HTR-8/SVneo (cell line): ENCODE measurements at places on chromosomes 5 and 9.
A peak's percentile ranks its signal among the peaks of the same experiment; 100 is the strongest.

- peak; percentile 25 for DNase-seq
Measured at GRCh38 chr5:33120671-33121070, 320.1 kb upstream of the TARS1 start.

DNA sequence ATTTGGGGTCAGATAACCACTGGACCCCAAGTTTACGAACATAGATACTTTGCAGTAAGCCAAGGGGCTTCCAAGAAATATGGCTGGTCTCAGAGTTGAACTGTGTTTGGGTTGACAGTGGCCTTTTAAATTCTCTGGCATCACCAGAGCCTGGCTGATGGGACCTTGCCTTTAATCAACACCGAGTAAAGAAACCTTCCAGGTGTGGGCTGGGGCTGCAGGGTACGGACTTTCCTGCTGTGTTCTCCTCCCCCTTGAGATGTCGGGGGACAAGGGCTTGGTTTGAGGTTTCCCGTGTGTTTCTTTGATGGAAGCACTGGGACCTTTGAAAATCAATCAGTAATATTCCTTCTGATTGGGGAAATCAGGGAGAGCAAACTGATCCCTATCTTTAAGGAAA, 140.1 kb downstream of the MTX3 start:
- DNase-seq, result no peak

GRCh38 chr5:150655221-150655620, 5.8 kb upstream of the MYOZ3 start:
- no peak for DNase-seq

DNA sequence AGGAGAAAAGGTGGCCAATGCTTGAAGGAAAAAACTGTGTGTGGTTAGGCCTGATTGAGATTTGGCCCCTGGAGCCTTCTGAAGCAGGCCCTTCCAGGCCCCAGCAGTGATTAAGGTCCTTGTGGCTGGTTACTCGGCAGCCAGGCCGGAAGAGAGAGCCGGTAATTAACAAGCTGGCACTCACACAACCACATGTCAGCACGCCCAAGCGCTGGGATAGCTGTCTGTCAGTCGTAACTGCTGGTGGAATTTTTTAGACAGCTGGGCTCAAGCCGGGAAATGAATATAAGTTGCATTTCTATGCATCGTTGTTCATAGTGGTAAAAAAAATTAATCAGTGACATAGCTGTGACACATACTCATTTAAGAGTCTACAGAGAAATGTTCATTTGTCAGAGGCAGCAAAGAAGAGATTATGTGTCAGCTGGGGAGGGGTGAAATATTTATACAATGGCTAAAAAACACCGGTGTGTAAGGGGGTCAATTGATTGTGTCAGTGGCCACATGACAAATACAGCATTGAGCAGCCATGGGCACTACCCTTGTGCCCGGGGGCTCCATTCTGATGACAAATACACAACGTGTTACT, 13.7 kb upstream of the ARAP3 start:
- DNase-seq, result no peak

DNA sequence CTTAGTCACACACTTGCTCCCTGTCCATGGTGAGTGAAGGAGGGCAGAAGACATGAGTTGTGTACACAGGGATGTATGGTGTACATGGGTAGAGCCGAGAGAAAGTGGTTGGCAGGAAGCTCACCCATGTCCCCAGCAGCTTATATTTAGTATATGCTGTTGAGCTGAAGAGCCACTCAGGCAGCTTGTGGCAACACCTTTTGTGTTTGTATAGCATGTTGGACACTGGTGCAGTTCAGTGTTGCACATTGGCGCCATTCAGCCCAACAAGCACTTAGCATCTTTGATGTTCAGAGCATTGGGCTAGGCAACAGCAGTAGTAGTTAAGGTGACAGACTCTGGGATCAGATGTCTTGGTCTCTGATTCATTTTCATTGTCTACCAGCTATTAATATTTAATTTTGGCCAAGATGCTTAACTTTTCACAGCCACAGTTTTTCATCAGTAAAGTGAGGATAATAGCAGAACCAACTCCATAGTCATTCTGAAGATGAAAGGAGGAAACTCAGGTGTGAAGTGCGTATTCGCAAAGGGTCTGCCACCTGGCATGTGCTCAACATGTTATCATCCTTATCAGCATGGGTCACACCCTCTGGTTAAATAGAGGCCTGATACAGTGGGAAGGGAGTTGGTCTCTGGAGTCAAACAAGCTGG, 184.8 kb downstream of the NR3C1 start:
- no peak for DNase-seq

DNA sequence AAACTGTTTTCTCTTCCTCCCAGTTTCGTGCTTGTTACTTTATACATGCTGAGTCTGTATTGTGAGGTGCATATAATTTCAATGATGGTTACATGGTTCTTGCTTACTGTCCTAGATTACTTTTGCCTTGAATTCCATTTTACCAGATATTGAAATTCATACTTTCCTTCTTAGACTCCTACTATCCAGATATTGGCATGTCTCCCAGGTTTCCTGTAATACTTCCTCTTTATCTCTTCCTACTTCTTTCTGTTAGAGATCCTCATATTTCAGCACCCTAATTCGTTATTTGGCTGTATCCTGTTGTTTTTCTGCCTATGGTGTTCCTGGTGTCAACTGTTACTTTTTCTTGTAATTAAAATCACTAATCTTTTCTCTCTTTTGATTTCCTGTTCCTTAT, 522.1 kb downstream of the CCDC171 start:
- no peak for DNase-seq

DNA sequence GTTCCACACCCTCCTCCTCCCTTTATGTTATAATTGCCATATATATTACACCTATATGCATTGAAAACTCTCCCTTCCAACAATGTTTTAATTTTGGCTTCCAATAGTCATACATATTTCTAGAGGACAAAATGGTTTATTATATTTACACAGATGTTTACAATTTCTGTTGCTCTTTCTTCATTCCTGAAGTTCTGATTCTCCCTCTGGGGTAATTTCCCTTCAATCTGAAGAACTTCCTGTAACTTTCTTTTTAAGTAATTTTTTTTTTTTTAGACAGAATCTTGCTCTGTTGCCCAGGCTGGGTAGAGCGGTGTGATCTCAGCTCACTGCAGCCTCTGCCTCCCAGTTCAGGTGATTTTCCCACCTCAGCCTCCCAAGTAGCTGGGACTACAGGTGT, 173.0 kb upstream of the MAP1B start:
- no peak for DNase-seq

GRCh38 chr5:178564811-178565550, 25.2 kb downstream of the COL23A1 start:
- DNase-seq, result no peak

DNA sequence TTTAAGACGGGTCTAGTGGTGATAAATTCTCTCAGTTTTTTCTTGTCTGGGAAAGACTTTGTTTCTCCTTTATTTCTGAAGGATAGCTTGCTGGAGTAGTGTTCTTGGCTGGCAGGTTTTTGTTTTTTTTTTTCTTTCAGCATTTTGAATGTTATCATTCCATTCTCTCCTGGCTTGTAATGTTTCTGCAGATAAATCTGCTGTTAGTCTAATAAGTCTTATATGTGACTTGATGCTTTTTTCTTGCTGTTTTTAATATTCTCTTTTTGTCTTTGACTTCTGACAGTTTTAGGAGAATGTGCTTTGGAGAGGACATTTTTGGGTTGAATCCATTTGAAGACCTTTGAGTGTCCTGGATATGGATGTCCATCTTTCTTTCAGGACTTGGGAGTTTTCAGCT, 16.0 kb downstream of the HSD17B4 start:
- DNase-seq, result no peak

DNA sequence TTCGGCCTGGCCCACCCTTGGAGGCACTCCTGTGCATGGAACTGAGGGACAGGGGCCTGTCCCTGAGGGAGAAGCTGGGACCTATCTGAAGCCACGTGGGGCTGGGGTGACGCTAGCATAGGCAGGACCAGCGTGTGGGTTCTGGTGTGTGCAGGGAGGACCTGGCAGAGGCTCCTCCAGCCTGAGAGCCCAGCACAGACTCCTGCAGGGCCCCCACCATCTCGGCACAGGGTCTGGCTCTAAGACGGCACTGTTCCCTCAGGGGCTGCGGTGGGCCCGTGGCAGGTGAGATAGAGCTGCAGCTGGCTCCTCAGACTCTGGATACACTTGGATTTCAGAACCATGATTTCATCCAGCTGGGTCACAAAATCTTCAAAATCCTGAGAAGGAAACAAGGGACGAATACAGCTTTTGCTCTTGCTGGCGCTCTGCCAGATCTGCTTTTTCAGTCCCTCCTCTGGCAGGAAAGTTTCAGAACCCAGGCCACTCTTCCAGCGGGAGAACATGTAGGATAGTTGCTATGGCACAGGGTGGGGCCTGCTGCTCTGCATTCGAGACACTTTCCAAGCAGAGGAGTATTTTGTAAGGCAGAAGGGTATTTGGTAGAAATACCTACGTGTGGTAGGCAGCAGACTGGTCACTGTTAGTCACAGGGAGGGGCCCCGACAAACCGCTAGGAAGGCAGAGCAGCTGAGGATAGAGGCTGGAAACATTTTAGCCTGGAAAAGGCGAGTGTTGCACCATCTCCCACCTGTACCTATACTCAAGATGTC, 74.7 kb downstream of the KIF24 start:
- no peak for DNase-seq

DNA sequence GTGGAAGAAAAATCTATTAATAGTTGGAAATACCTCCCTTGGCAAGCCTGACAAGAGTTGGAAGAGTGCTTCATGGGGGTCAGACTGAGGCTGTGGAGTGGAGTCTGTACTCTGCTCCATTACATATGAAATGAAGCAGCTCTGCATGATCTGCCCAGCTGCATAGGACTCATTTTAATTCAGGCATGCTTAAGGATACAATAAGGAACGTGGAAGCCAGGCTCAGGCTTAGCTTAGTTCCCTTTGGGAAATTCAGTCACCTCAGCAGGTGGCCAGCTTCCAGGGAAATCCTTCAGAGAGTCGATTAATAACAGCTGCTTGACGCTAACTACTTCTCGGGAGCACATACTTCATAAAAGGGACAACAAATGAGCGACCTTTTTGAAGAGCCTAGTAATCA, 1672.9 kb upstream of the WWC1 start:
- no peak for DNase-seq

GRCh38 chr5:179231309-179231708, 114.0 kb downstream of the ADAMTS2 start:
- DNase-seq, result no peak

DNA sequence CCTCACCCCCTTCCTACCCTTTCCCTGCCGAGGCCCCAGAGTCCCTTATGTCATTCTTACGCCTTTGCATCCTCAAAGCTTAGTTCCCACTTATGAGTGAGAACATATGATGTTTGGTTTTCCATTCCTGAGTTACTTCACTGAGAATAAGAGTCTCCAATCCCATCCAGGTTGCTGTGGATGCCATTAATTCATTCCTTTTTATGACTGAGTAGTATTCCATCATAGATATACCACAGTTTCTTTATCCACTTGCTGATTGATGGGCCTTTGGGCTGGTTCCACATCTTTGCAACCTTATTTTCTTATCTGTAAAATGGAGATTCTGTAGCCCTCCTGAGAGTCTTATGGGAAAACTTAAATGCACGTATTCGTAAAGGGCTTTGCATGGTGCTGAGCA, 36.8 kb downstream of the CRB2 start:
- no peak for DNase-seq

DNA sequence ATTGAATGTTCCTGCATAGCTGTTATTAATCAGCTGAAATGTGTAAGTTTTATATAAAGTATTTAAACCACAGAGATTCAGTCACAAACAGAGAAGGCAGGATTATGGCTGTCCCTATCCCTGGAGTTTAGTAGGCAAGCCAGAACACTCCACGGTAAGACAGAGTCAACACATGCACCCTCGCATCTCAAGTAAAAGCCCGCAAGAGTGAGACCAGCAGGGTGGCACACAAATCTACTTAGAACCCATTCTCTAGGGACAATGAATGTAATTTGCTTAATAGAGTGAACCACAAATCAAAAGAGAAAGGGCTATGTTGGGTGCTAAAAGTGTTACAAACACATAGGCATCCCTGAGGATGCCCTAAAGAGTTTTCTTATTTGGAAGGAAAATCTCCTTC, 35.1 kb downstream of the LPAR1 start:
- DNase-seq, result no peak

DNA sequence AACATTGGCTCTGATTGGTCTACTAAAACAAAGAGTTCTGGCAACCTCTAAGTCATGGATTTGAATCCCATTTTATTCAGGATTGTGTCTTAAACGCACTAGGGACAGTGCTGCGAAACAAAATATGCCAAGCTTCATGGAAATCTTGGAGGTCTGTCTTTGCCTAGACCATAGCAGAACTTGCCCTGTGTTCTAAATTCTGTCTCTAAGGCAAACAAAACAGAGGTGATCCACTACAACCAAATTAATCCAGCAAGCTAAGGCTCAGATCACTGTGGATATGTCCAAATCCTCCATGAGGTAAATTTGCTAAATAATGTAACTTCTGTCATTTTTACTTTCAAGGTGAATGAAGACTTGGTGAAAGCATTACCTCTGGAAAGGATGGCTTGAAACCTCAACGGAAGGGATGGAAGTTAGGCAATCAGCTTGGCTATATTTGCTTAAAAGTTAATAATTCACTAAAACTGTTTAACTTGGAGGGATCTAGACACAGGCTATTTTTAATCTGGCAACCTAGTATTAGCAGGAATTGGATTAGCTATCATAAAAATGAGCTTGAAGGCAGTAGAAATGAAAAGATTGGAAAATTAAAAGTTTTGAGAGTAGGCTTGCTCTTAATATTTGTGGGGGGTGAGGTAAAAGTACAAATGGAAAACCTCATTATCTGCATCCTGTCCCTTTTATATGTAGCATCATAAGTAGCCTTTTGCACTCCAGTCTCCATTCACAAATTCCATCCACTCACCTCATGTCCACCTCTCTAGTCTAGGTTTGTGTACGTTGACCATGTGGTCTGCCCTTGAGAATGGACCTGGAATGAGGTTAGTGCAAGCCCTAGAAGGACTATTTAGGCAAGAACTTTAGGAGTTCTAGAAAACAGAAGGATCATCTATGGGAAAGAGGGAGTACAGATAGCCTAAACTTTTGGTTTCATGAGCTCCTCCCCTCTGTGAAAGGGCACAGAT, 176.2 kb downstream of the SMC2 start:
- no peak for DNase-seq

DNA sequence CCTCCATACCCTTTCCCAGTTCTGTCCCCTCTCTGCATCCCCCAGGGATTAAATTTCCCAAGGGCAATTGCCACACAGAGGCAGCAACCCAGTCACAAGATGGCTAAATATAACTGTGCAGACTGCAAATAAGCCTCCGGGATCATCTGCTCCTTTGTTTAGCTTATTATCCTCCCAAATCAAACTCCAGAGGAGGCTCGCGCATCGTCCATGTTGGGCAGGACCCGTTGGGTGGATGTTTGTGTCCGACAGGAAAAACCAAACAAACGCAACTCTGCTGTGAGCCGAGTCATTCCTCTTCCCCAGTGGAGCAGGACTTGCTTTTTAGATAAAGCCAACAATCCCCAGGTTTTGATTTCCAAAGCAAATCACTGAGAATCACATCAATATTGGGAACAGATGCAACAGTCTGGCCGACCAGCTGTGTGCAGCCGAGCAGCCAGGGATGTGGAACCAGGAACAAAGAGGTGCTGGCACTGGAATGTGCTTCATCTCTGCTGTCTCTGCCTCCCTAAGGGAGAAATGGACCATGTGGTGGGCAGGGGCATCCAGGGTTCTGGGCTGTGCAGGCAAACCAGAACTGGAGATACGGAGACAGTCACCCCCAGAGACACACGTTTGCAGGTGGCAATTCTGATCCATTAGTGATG, 89.8 kb downstream of the PTTG1 start:
- DNase-seq, result no peak

GRCh38 chr9:100129772-100130171, 30.7 kb downstream of the INVS start:
- DNase-seq, result no peak

- no peak for DNase-seq
Measured at GRCh38 chr5:72760259-72760658, 56.2 kb upstream of the TNPO1 start.
